ENCODE measurements at places on chromosomes 7 and 10.

- DNase-seq, result no peak
Measured at GRCh38 chr7:96297876-96298275, 24.0 kb downstream of the SLC25A13 start.

DNA sequence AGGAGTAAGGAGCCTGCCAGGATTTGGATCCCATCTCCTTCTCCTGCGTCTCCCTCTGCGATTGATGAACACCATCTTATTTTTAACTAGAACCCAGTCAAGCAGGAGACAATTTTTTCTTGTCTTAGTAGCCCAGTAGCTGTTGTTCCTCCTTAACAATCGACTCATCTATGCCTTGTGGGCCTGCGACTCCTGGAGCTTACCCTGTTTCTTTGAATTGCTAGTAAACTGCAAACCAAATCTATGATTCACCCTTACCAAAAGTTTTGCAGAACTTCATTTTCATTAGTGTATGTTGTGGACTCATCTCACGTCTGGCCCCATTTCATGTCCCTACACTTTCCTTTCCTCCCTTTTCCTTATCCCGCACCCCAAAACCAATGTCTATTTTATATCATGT is 37.7 kb downstream of the TRIL start:
- DNase-seq, result no peak

GRCh38 chr7:81887098-81888090 is 117.5 kb upstream of the HGF start:
- no peak for DNase-seq

GRCh38 chr10:99393683-99394082 is 36.7 kb downstream of the GOT1 start:
- DNase-seq, result no peak

GRCh38 chr10:97714401-97715258 is 1.1 kb downstream of the MARVELD1 start:
- DNase-seq, result peak; percentile 73

GRCh38 chr7:133703547-133703946 is 423.6 kb upstream of the LRGUK start:
- peak; percentile 79 for DNase-seq

GRCh38 chr7:24733414-24734060 is 23.7 kb downstream of the GSDME start:
- no peak for DNase-seq

DNA sequence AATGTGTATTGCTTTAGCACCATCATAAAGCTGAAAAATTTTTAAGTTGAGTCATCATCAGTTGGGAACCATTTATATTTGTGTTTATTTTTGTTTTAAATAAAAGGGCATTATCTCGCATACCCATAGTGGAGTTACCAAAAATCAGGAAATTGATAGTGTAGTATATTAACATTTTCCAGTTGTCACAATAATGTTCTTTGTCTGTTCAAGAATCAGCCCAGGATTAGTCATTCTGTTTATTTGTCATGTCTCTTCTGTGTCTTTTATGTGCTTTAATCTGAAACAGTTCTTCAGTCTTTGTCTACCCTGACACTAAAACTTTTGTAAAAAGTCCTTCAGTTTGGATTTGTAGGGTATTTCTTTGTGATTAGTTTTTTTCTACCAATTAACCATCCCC is 827.8 kb upstream of the ZWINT start:
- no peak for DNase-seq

DNA sequence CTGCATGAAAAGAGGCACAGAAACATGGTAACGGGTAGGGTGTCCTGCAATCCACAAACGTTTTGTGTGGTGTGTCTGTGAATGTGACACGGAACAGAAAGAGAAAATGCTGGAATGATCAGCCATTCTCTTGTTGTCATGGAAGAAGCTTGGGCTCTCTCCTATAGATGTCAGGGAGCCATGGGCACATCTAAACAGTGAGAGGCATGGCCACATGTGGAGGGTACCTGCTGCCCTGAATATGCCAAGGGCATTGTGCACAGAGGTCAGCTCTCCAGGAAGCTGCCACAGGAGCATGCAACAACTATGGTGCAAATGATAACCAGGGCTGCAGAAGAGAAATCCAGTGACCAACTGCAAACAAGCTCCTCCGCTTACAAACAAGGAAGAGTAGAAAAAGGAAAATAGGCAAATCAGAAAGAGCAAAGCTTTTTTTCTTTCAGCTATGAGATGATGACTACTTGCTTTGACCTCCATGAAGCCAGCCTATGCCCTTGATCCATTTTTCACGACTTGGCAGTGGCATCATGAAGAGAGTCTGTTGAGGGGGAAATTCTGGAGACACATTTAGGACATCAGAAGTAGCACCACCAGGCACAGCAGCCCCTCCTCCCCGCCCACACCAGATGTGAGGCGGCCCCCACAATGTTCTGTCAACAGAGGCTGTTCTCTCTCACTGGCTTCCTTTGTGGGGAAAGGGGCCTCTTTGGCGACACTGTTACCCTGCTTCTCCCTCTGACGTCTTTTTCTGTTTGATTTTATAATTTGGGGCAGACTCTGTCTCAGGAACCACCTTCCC is 4.8 kb upstream of the PDE1C start:
- no peak for DNase-seq

GRCh38 chr7:49766966-49767365 is 6.5 kb upstream of the VWC2 start:
- DNase-seq, result no peak

- DNase-seq, result no peak
Measured at GRCh38 chr7:69935107-69935506, 336.8 kb downstream of the AUTS2 start.

GRCh38 chr10:8114741-8115617 is 60.5 kb downstream of the GATA3 start:
- no peak for DNase-seq
